ENCODE measurements at places on chromosomes 12 and 14.

- no peak for DNase-seq
These were observed 166.9 kb upstream of the ATXN7L3B start for GRCh38 chr12:74370608-74371216.

GRCh38 chr14:90758959-90759358 is 57.3 kb downstream of the TTC7B start:
- DNase-seq = no peak

GRCh38 chr12:113392988-113393579 is 10.6 kb downstream of the SDS start:
- peak; percentile 25 for DNase-seq

- DNase-seq = peak; percentile 56
These were observed 154.5 kb downstream of the ZFP36L1 start for GRCh38 chr14:68638141-68638999.

- DNase-seq = peak; percentile 48
These were observed 4.7 kb downstream of the FAM161B start for GRCh38 chr14:73945159-73945670.

DNA sequence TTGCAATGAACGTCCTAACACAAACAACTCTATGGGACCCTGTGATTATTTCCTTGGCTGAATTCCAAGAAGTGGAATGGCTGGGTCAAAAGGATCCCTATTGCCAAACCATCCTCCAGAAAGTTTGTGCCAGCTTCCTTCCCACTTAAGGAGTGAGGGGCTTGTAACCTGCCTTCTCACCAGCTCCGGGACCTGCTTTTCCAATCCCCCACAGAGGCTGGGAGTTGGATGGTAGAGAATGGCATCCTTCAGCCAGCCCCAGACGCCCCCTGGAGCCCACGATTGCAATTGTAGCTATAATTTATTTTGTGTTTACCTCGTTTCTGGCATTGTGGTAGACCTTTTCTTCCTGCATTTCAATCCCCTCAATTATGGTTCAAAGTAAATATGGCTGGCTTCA is 9.7 kb upstream of the ZDHHC22 start:
- DNase-seq = no peak

DNA sequence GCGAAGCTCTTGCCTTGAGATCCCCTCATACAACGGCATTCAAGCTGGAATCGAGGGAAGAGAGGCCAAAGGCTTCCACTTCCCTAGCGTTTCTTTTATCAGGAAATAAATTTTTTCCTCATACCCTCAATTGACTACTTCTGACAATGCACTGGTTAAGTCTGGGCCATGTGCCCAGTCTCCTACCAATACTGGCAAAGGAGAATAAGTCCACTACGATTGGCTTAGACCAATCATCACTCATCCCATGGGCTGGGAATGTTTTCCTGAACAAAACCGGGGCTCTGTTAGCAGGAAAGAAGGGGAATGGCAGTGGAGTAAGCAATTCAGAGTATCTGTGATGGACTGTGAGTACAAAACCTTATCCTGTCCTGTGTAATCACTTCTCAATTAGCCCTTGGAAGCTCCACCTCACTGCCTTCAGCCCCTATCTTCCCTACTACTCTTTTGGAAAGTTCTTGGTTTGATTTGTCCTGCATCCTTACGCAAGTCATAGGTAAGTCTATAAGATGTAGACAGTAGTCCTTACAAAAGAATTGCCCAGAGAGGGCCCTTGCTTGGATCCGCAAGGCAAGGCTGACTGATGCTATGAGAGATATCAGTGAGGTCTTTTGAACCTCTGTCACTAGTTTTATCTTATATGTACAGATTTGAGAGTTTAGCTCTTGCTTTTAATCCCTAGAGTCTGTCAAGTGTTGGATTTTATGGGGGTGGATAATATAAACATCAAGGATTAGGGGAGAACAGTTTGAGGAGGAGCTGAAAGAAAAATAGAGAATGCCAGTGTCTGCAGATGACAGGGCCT is 36.3 kb upstream of the CDK17 start:
- DNase-seq = no peak

GRCh38 chr12:22413592-22413991 is 79.1 kb upstream of the ST8SIA1 start:
- no peak for DNase-seq

GRCh38 chr14:69505338-69506240 is 21.1 kb downstream of the PLEKHD1 start:
- DNase-seq = no peak

DNA sequence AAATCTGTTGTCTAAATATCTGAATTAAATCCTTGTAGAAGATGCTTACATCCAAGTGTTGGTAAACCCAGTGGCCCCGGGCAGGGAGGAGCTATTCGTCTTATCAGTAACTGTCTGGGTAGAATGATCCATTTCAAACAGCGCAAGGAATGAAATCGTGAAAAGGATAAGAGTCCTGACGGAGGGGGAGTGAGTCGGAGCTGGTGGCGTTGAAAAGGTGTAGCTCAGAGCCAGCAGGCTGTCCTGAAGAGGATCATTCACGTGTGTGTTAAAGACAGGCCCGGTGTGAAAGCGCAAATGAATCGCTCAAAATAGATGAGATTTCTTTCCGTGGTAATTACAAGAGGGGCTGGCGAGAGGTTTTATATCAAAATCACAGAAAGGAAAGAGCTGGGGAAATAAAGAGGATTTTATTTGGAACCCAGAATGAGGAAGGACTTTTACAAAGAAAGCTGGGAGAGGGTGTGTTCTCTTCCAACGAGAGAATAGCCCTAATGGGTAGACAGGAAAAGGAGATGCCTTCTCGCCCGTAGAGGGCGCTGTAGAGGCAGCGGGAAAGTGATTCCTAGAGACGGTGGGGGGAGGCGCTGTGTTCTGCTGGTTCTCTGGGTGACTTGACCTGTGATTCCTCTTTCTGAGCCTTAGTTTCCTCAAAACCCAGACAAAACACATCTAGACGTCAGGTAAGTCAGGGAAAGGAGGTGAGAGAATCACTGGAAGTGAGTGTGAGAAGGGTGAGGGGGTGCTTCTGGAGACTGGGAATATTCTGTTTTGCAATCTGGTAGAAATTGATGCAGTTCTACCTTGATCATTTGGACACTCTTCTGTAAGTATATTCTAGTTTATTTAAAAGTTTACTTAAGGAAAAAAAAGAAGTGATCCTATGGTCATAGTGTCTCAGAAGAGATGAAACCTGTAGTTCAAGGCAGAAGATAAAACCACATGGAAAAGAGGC is 39.3 kb downstream of the SRRM4 start:
- no peak for DNase-seq

- DNase-seq = no peak
These were observed 15.9 kb upstream of the LRRK2 start for GRCh38 chr12:40208707-40209446.

- no peak for DNase-seq
These were observed 85.4 kb downstream of the HECTD1 start for GRCh38 chr14:31122098-31122611.

DNA sequence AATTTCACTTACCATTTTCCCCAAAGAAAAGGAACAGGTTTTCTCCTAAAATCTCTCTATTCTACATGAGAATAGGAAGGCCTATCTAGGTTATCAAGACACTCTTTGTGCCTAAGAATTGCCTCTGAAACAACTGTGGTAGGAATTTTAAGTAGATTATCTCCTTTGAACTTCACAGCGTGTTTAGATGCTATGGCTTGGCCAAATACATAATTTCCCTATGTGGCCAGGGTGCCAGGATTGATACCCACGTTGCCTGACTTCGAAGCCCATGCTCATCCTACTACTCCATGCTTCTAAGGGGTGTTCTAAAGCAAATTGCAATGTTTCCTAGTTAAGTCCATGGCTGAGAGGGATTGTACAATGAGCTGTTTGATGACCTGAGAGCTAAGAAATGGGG is 241.5 kb upstream of the FBXO33 start:
- no peak for DNase-seq

DNA sequence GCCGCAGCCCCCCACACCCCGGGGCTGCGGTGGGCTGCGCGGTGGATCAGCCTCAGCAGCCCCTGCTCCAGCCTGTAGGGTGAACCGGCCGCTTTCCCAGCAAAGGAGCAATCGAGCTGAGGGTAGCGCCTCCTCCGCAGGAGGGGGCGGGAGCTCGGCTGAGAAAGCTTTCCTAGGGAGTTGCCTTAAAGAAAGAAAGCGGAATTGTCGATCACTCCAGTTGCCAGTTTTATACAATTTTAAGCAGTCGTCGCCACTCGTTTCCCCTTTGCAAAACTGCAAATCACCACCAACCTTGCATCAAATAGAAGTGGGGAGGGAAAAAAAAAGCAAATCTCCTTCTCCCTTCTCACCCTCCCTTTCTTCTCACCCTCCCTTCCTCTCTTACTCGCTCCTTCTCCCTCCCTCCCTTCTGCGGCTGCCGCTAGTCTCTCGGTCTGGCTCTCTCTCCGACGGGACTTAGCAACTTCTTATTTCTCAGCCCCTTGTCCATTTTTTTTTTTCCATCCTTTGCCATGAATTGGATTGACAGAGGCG is at the start of gene PDE3A:
TSS of gene PDE3A (plus strand) at position 424 of the 537 bp plus-strand sequence. CDS start 748 bp downstream, outside the sequence.
- DNase-seq = peak; percentile 54

- DNase-seq = no peak
These were observed 159.6 kb upstream of the C14orf180 start for GRCh38 chr14:104419865-104420505.

DNA sequence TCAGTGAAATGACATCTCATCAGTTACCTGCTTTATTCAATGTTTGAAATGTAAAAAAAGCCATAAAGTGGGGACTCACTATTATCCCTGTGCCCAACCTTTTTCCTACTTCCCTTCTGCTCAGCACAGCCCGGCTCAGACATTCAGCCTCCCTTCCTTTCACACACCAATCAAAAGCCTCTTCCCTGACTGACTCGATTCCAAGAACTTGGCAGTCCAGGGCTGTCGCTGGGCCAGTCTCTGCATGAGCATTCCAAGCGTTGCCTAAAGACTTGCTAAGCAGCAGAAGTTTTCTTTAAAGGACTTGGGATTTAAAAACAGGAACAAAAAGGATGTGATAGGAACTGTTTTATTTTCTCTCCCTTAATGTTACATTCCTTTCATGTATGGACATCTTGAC is 22.7 kb downstream of the ITPR2 start:
- no peak for DNase-seq

GRCh38 chr14:35220920-35221319 is 71.3 kb upstream of the PSMA6 start:
- no peak for DNase-seq

DNA sequence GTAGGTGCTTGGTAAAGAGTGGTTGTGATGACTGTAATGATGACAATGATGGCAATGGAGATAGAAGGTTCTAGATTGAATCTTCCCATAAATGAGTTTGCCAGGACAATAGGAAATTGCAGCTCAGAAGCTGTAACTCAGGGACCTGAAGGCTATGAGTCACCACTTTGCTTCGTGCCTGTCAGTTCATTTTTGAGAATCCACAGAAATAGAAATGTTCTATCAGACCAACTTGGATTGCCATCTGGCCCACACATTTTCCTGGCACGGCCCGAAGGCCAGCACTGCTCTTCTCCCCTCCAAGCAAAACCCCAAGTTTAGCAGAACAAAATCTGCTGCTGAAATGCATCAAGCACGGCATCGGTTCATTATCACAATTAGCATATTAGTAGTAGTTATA is 1127.0 kb downstream of the BCL11B start:
- no peak for DNase-seq

DNA sequence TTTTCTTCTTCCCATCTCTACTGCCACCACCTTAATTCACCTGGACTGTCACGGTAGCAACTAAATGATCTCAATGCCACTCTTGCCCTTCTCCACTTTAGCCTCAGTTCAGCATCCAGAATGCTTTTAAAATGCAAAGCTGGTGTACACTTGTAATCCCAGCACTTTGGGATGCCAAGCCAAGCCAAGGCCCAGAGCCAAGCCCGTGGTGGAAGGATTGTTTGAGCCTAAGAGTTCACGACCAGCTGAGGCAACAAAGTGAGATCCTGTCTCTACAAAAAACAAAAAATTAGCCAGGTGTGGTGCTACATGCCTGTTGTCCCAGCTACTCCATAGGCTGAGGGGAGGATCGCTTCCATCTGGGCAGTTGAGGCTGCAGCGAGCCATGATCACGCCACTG is 5.9 kb downstream of the CIPC start:
- DNase-seq = no peak

GRCh38 chr12:132593521-132593920 is 16.9 kb downstream of the LRCOL1 start:
- no peak for DNase-seq
